ENCODE measurements at places on chromosomes 2 and 18. TPM values are rescaled to one million over a fixed set of nuclear protein-coding genes. Genes with fewer than 3 reads are reported as not detected.

Gene DSC2
- 19.0 TPM for total RNA-seq

- no peaks in the 10 kb centered on the region for H3K36me3 ChIP-seq
- H3K4me3 ChIP-seq, result no peak overlapping the region
- H3K27me3 ChIP-seq, result no peaks in the 10 kb centered on the region
- H3K4me1 ChIP-seq, result no peaks in the 10 kb centered on the region
- H3K27ac ChIP-seq, result no peak overlapping the region
Measured at GRCh38 chr2:49219741-49220140, 65.4 kb upstream of the FSHR start.

DNA sequence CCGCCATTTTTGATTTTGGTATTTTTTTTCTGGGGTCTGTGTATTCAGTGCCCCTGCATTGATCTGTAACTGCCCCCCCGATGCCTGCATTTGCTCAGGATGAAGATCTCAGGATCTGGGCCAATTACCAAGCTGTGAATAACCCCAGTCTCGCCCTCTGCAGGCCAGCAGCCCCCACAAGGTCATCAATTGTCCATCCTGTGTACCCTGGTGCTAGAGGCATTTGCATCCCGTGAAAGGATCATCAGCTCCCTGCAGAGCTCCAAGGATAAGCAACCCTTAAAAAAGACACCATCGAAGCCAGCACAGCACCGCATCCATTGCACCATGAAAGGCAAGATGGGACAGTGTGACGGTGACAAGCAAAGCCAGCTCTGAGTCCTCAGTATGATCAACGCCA, 154.1 kb upstream of the KLHL29 start:
- H3K27me3 ChIP-seq, result no peaks in the 10 kb centered on the region
- H3K27ac ChIP-seq, result no peak overlapping the region
- no peaks in the 10 kb centered on the region for H3K4me1 ChIP-seq
- H3K4me3 ChIP-seq, result no peak overlapping the region

- no peak overlapping the region for H3K27ac ChIP-seq
- DNase-seq, result no peak
- no peak overlapping the region for H3K4me3 ChIP-seq
- H3K27me3 ChIP-seq, result no peaks in the 10 kb centered on the region
Measured at GRCh38 chr2:242038928-242039341, 169.4 kb downstream of the RTP5 start.

Gene ACMSD
- total RNA-seq, result not detected

Gene INPP1
- total RNA-seq, result 1.1 TPM

GRCh38 chr2:191657977-191658376, 20.0 kb upstream of the NABP1 start:
- H3K36me3 ChIP-seq, result no peaks in the 10 kb centered on the region
- H3K4me3 ChIP-seq, result no peak overlapping the region

DNA sequence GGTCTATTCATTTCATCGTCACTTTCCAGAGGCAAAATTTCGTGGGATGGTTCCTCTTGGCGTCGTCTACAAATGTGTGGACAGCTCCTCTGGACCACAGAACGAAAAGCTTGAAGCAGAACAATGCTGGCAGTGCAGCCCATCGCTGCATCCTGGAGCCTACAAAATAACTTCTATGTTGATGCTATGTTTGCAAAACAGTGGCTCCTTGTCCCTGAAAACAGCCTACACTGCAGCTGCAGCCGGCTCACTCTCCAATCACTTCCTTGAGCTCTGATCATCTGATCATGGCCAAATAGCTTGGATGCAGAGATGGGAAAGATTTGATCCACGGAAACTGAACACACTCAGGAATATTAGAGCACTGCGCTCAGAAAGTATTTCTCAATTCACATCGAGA, 60.0 kb downstream of the DOCK10 start:
- no peak overlapping the region for H3K4me3 ChIP-seq
- H3K27me3 ChIP-seq, result no peaks in the 10 kb centered on the region
- no peaks in the 10 kb centered on the region for H3K36me3 ChIP-seq

GRCh38 chr2:43288417-43289305, 62.3 kb upstream of the ZFP36L2 start:
- no peaks in the 10 kb centered on the region for H3K36me3 ChIP-seq
- H3K27ac ChIP-seq, result no peak overlapping the region
- H3K27me3 ChIP-seq, result no peaks in the 10 kb centered on the region
- no peak overlapping the region for H3K4me3 ChIP-seq

- H3K27ac ChIP-seq, result peak overlapping the region; percentile 80
- H3K4me3 ChIP-seq, result no peak overlapping the region
- no peaks in the 10 kb centered on the region for H3K27me3 ChIP-seq
- DNase-seq, result peak; percentile 87
Measured at GRCh38 chr2:105376789-105377240, 22.0 kb downstream of the FHL2 start.

Gene SS18
- total RNA-seq, result 148 TPM

Gene EVX2
- total RNA-seq, result 0.11 TPM

- peak; percentile 81 for DNase-seq
- H3K27me3 ChIP-seq, result no peaks in the 10 kb centered on the region
- H3K27ac ChIP-seq, result no peak overlapping the region
- peaks cover 5% of the 10 kb centered on the region for H3K4me1 ChIP-seq
- no peak overlapping the region for H3K4me3 ChIP-seq
- no peaks in the 10 kb centered on the region for H3K36me3 ChIP-seq
Measured at GRCh38 chr2:98649135-98649991, 41.0 kb downstream of the UNC50 start.

All from cardiac muscle cell (in vitro differentiated cells and primary cell).